ENCODE measurements at places on chromosomes 3 and 15.
A peak's percentile ranks its signal among the peaks of the same experiment; 100 is the strongest.

- DNase-seq: no peak
These were observed 198.2 kb downstream of the SLCO3A1 start for GRCh38 chr15:92051716-92052115.

GRCh38 chr15:73389539-73389938 lies 20.8 kb upstream of the HCN4 start:
- no peak for DNase-seq

- DNase-seq: no peak
These were observed 30.3 kb upstream of the UACA start for GRCh38 chr15:70793694-70794093.

DNA sequence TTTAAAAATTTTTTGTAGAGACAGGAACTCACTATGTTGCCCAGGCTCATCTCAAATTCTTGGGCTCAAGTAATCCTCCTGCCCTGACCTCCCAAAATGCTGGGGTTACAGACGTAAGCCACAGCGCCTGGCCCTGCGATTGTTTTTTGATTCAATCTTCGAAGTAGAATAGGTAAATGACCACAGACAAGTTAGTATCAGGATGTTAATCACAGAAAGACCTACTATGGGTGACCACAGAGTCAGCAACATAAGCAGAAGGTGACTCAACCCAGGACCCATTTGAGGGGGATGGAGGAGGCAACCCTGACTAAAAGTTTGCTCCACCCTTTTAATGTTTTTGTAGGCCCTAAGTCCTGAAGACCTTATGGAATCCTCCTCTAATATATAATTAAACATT lies 10.0 kb upstream of the USP3 start:
- DNase-seq: no peak

- no peak for DNase-seq
These were observed 110.2 kb downstream of the LRTM1 start for GRCh38 chr3:54817628-54818027.

- no peak for DNase-seq
These were observed 283.3 kb upstream of the TPRG1 start for GRCh38 chr3:188888321-188889053.

DNA sequence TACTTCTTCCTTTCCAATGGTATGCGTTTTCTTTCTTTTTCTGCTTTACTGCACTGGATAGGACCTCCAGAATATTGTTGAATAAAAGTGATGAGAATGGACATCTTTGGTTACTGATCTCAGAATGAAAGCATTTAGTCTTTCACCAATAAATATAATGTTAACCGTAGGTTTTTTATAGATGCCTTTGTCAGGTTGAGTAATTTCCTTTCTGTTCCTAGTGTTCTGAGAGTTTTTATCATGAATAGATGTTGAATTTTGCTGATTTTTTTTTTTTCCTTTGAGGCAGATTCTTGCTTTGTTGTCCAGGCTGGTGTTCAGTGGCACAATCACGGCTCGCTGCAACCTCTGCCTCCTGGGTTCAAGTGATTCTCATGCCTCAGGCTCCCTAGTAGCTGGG lies 158.4 kb downstream of the KLHL25 start:
- no peak for DNase-seq

DNA sequence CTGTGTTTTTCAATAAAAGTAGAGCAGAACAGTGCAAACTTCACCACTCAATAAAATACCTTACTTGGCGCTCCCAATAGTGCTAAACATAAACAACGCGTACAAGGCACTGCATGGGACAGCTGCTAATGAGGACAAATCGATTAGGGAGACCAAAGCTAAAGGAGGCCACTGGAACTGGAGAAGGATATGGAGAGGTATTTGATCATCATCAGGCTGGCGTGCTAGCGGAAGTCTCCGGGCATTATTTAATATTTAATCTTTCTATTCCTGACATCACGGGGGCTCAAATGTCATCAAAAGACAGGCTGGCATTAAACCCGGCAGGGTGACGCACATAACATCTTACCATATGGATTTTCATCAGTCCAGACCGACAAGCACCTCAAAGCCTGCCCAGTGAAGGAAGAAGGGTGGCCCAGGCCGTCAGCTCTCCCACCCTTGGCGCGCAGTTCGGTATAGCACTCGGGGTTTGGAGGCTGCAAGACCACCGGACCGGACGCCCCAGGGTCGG lies 604 bp downstream of the CCPG1 start:
- no peak for DNase-seq

- no peak for DNase-seq
These were observed 74.6 kb upstream of the SNRPA1 start for GRCh38 chr15:101369676-101370075.

DNA sequence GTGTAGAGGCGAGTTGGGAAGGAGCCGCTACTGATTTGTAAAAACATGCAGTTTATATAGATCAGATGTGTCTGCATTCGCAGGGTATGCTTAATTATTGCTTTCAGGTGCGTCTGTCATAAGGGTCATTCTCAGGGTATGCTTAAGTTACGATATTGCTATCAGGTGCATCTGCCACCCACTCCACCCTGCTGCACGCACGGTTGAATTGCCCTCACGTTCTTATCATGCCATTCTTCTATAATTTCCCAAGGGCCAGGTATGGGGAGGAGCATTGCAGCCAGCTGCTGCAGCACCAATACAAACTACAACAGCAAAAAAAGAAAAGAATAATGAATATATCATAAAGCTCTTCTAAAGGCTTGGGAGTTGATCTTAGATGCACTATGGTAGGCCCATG lies 230.0 kb downstream of the KBTBD8 start:
- no peak for DNase-seq

DNA sequence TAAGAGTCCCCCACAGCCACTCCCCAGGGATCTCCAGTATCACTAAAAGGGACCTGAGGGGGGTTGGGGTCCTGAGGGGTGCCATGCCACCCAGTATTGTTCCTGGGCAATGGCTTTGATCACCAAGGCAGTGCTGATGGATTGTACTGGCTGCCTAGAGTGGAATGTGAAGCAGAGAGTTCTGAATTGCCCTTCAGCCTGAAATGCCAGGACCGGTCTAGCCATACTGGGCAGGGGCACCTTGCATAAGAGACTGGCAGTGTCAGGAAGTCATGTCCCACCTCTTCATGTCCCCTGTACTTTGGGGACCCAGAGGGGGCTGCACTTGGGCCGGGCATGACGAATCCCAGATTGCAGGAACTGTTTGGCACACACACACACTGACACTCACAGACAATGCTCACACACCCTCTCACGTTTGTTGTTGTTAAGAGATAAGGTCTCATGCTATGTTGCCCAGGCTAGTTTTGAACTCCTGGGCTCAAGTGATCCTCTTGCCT lies 4.5 kb upstream of the TKT start:
- no peak for DNase-seq

- peak; percentile 17 for DNase-seq
These were observed 179.9 kb upstream of the THBS1 start for GRCh38 chr15:39400821-39401550.

DNA sequence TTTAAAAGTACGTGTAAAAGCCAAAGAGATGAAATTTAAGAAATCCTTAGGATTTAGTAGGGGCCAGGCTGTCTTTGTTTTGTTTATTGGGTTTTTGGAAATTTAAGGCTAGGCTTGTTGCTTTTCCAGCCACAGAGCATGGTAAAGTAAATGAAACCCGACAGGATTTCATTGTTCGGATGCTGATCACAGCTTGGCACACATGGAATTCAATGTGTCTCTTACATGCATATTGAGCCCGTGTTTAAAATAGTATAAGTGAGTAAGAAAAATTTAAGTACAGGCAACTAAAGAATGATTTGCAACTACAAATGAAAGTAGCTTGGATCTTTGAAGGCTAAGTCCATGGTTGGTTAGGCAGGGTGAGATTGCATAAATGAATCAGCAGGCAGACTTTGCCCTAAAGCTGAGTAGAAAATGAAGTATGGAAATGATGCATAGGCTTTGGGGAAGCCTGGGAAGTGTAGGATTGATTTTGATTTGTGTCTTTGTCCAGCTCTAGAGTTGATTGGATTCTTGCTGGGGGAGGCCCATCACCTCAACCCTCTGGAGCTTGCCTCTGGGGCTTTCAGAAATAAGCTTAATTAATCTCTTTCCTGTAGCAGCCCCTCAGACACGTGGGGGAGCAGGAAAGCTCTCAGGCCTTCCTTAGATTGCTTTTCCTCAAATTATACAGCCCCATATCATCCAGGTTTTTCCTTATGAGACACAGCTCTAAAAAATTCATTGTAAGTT lies 68.2 kb upstream of the ADAMTSL3 start:
- DNase-seq: no peak

DNA sequence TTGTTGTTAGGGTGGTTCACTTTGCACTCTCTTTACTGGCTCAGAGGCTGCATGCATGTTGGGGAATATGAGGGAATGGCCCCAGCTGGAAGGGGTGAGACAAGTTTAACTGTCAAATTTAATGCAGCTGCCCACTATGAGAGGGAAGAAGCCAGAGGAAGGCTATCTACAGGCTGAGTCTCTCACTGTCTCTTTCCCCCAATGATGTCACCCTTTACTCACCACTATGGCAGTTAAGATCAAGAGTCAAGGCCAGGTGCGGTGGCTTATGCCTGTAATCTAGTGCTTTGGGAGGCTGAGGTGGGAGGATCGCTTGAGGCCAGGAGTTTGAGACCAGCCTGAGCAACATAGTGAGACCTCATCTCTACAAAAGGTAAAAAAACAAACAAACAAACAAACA lies 12.2 kb upstream of the RBMS3 start:
- peak; percentile 21 for DNase-seq

- DNase-seq: peak; percentile 71
These were observed 6.2 kb downstream of the TSC22D2 start for GRCh38 chr3:150414258-150414657.

DNA sequence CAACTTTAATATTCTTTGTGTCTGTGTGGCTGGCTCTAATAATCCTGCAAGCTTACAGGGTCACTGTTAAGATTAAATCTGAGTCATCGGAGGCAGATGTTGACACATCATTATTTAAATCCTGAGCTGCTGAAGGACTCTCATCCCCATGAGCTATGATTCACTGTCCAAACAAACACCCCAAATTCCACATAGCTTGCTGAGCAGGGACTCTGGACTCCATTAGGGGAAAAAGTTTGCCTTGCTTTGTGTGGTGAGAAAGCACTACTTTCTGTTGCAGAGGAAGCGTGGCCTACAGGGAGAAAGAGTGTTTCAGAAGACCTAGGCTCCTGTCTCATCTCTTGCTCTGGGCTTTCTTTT lies 213.7 kb downstream of the PDCD6IP start:
- DNase-seq: peak; percentile 96

GRCh38 chr3:23275814-23276213 lies 72.7 kb downstream of the UBE2E2 start:
- no peak for DNase-seq

DNA sequence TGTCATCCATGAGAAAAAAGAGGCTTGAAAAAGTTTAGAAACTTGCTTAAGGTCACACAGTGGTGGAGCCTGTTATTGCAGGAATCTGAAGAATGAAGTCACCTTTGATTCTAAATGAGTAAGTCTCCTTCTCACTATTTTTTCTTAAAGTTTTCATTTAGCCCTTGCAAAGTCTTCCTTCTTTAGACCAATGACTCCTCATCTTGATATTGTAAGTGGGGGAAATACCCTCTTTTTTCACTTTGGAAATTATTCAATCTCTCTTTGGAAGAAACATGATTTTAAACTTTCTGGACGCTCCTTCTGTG lies 787 bp upstream of the SLMAP start:
- DNase-seq: peak; percentile 51

DNA sequence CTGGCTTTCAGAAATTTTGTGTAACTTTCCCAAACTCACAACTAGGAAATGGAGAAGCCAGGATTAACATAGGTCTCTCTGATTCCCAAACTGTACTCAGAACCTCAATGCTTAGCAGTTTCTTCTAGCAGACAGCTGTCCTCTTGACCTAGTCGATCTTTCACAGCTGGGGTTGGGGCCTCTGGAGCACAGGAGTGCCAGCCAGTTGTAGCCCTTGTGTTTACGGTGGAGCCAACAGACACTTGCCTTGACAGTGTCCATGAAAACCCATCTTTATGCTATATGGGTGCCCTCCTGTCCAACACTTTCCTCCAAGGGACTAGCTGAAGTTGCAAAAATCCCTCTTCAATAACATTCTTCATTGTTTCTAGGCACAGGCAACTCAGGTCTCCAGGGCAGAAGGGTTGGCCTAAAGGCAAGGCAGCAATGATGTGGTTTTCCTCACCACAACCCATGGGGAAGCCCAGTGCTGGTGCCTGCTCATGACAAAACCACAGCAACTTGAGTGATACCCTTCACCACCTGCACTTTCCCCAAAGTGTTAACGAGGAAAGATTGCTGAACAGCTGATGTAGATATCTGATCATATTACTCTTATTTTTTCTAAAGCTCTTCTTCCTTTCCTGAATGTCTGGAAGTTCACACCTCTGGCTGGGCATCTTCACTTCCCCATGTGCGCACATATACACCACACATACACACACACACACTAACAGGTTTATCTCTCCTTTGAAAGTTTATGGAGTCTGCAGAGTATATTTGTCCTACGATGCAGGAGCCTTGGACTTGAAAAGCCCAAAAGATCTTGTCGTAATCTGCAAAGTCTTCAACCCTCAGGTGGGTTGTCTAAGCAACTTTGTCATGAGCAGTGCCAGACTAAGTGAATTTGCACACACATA lies 11.0 kb upstream of the KNG1 start:
- no peak for DNase-seq

DNA sequence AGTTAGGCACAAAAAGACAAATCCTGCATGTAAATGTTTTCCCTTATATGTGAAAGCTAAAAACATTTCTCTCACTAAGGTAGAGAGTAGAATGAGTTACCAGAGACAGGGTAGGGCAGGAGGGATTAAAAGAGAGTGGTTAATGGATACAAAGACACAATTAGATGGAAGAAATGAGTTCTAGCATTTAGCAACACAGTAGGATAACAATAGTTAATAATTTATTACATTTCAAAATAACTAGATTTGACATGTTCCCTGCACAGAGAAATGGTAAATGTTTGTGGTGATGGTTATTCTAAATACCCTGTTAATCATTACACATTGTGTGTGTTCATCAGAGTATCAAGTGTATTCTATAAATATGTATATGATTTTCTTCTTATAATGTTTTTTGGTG lies 1400.7 kb downstream of the OTOL1 start:
- DNase-seq: no peak

DNA sequence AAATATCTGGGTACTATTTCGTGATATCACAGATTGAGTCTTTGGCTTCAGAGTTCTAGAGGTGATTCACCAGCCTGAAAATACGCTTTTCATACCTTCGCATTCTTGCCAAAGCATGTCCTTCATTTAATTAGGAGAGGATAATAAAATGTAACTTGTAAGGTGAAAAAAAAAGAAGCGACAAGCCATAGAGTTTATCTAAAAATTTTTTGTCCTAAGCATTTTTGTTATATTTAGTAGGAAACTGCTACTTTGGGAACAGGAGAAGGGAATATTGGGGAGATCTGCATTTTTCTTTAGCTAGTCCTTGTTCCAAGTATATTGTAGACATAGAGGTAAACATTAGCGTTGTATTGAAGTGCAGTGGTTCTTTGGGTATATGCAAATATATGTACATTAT lies 120.1 kb downstream of the TCF12 start:
- no peak for DNase-seq
